H9 (cell line): ENCODE measurements at places on chromosomes 6 and 20. TPM values are rescaled to one million over a fixed set of nuclear protein-coding genes. Genes with fewer than 3 reads are reported as not detected.

NRSN1 gene
- total RNA-seq: not detected in 2 replicates

IPCEF1 gene
- 0.48 and 0.77 TPM in 2 replicates for total RNA-seq

ABHD16A gene
- total RNA-seq: 32.9 and 34.4 TPM in 2 replicates

PACSIN1 gene
- total RNA-seq: 7.0 and 7.6 TPM in 2 replicates

PTCHD4 gene
- 0.96 and 0.97 TPM in 2 replicates for total RNA-seq

SLCO4A1 gene
- total RNA-seq: 8.4 and 9.4 TPM in 2 replicates

OR2H1 gene
- not detected in 2 replicates for total RNA-seq

HSPA12B gene
- total RNA-seq: 2.7 and 2.9 TPM in 2 replicates

LTA gene
- not detected in 2 replicates for total RNA-seq

COL21A1 gene
- 1.4 and 1.8 TPM in 2 replicates for total RNA-seq

CST4 gene
- total RNA-seq: not detected in 2 replicates

UBD gene
- total RNA-seq: not detected in 2 replicates

OLIG3 gene
- total RNA-seq: 0.22 and 0.42 TPM in 2 replicates

SUMO4 gene
- total RNA-seq: 0.77 and 1.5 TPM in 2 replicates

MPIG6B gene
- total RNA-seq: not detected in 2 replicates

GRCh38 chr6:44499609-44500008 lies 112.1 kb downstream of the CDC5L start:
- no peak overlapping the region for H3K4me3 ChIP-seq
- no peaks in the 10 kb centered on the region; the same call in 2 of the 3 replicates for H3K36me3 ChIP-seq
- no peak overlapping the region for H3K27ac ChIP-seq

DNA sequence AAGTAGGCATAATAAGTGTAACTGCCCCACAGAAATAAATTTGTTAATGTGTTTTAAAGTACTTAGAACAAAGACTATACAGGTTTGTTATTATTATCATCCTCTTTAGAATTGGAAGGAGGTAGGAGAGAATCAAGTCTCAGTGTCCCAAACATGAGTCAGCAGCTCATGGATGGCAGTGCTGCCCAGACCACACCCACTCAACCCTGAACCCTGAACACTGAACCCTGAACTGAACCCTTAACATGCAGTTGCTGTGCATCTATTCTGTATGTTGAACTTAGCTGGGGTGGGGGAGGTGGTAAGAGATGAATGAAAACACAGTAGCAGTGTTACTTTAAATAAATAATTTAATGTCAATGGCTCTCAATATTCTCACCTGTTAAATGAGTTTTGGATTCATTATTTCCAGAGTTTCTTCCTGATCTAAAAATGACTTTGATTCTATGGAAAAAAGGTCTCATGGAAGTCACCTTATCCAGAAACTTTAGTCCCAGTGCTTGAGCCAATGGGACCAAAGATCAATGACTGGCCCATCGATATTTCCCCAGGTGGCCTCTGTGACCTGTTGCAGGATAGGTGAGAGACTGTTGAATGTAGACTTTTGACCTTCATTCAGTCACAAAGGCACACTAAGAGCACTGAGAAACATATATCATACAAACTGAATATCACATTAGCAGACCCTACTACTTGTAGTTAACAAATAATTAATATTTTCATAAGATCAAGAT lies 3.1 kb upstream of the ANKRD66 start:
- H3K27me3 ChIP-seq: no peaks in the 10 kb centered on the region
- no peak overlapping the region for H3K4me3 ChIP-seq
- H3K4me1 ChIP-seq: peaks cover 3% of the 10 kb centered on the region
- H3K36me3 ChIP-seq: no peaks in the 10 kb centered on the region
- no peak overlapping the region for H3K27ac ChIP-seq

DNA sequence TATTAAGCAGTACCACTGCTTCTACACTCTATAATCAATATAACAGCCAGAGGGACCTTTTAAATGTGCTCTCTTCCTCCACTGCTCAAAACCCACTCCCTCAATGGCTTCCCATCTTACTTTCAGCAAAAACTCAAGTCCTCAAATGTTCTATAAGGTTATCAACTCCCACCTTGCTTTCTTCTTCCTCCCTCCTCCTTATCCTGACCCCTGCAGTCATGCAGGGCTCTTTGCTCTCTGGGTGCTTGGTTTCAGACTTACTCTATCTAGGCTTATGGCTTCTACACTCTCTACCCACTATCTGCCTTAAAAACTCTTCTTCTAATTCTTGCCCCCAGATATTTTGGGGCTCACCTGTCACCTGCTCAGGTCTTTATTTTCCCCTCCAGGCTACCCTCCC lies 5.3 kb downstream of the ARHGAP18 start:
- H3K27me3 ChIP-seq: no peaks in the 10 kb centered on the region
- no peak overlapping the region for H3K27ac ChIP-seq
- H3K36me3 ChIP-seq: no peaks in the 10 kb centered on the region; the same call in 2 of the 3 replicates
- no peaks in the 10 kb centered on the region for H3K4me1 ChIP-seq
- no peak for DNase-seq
- no peak overlapping the region for H3K4me3 ChIP-seq

DNA sequence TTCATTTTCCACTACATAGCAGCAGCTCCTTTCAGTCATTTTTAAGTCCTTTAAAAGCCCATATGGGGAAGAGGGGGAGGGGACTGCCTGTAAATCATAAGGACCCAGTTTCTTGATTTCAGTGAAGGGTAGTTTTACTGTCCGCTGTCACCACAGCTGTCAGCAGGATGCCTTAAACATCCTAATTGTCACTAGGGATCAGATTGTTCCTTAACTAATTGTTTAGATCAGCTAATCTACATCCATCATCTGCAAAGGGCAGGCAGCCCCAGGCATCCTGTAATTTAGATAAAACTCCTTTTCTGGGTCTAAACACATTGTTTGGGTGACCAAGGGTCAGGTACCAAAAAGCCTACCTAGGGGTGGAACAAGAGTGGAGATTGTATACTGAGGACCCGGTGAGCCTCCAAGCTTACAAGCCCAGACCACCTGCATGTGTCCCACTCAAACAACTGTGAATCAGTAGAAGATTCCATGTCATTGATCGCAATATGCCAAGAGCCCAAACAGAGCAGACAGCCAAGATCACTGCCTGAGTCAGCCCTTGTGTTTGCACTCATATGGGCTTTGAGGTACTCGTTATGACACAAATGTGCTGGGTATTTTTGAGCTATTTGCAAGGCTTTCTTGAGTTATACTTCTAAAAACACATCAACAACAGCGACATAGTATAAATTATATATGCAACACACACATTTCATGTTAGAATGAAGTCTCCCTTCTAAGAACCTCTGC lies 198.7 kb upstream of the CEP162 start:
- H3K27me3 ChIP-seq: no peaks in the 10 kb centered on the region
- peaks cover 4% of the 10 kb centered on the region for H3K4me1 ChIP-seq
- no peak overlapping the region for H3K27ac ChIP-seq
- no peak for DNase-seq

- H3K27me3 ChIP-seq: no peaks in the 10 kb centered on the region
- H3K4me3 ChIP-seq: no peak overlapping the region
- H3K36me3 ChIP-seq: no peaks in the 10 kb centered on the region; the same call in 2 of the 3 replicates
- H3K27ac ChIP-seq: no peak overlapping the region
- no peak for DNase-seq
- H3K4me1 ChIP-seq: no peaks in the 10 kb centered on the region
These were observed 56.1 kb upstream of the FOXQ1 start for GRCh38 chr6:1255636-1256365.

- H3K4me3 ChIP-seq: no peak overlapping the region
- H3K4me1 ChIP-seq: peaks cover 7% of the 10 kb centered on the region; the same call in 1 of the 2 replicates
- H3K27ac ChIP-seq: no peak overlapping the region
- no peak for DNase-seq
- H3K36me3 ChIP-seq: peaks cover 6% of the 10 kb centered on the region; the same call in 1 of the 2 replicates
These were observed 221.1 kb downstream of the EYA2 start for GRCh38 chr20:47115694-47116093.

GRCh38 chr6:169710009-169710408 lies 8.1 kb downstream of the C6orf120 start:
- no peak for DNase-seq
- no peak overlapping the region for H3K27ac ChIP-seq
- no peaks in the 10 kb centered on the region for H3K4me1 ChIP-seq
- H3K27me3 ChIP-seq: no peaks in the 10 kb centered on the region
- H3K36me3 ChIP-seq: peaks cover 65% of the 10 kb centered on the region

DNA sequence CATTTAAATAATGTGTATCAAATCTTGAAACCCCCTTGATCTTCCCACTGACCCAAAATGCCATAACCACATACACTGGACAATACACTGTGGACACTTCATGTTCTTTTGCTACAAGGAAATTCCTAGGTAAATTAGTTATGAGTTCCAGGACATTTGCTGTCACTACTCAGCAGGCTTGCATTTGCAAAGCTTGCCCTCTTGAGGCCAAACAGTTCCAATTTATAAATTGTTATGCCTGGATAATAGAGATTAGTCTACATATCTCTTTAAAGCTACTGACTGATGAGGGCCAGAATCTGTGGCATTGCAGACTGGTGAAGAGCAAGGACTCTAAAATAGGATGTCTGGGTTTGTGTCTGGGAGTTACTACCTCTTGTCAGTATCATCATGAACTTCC lies 17.4 kb upstream of the RAB32 start:
- no peak overlapping the region for H3K27ac ChIP-seq
- H3K27me3 ChIP-seq: no peaks in the 10 kb centered on the region
- H3K4me3 ChIP-seq: no peak overlapping the region
- DNase-seq: no peak

DNA sequence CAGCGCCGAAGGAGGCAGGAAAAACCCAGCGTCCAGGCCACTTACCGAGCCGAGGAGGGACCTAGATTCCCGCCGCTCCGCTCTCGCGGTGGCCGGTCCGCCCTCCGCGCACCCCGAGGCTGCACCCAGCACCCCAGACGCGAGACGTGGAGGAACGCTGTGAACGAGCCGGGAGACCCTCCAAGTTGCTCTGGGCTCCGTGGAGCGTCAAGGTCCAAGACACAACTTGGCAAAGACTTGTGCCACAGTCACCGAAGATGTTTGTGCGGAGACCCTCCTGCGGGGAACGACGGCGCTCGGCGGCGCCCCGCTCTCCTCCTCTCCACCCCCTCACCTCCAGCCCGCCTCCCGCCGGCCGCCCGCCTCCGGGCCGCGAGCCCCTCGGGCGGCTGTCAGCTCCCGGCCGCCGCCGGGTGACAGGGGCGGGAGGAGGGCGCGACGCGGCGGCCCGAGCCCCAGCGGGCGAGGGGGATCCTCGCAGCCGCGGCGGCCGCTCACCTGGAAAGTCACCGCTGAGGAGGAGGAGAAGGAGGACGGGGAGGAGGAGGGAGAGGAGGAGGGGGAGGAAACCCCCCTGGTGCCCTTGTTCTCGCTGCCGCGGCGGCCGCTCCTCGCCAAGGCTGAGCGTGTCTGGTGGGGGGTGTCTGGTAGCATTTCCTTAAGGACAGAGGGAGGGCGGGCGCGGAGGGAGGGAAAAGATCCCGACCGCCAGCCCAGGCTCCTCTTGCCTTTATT lies 637 bp upstream of the HIVEP2 start:
- peak overlapping the region; percentile 92 for H3K4me3 ChIP-seq
- H3K4me1 ChIP-seq: no peaks in the 10 kb centered on the region; the same call in 1 of the 2 replicates
- no peak overlapping the region for H3K27ac ChIP-seq
- H3K27me3 ChIP-seq: no peaks in the 10 kb centered on the region

DNA sequence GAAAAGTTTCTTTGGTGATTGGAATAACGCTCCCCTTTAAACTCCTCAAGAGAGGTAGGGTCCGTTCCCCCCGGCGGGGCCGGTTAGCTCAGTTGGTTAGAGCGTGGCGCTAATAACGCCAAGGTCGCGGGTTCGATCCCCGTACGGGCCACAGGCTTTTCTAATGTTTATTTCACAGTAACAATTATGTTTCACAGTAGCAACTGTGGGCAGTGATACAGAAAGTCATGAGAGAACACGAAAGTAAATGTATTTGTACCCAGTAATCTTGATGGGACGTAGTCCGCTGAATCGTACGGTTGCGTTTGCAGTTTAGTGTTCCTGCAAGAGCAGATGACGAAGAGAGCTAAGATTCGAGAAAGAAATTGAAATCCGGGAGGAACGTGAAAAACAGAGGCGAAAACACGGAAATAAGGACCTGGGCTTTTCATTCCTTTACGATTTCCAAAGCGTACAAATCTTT lies 505.5 kb downstream of the PRIM2 start:
- peak overlapping the region; percentile 73 for H3K4me3 ChIP-seq
- DNase-seq: peak; percentile 59
- H3K27me3 ChIP-seq: no peaks in the 10 kb centered on the region
- H3K27ac ChIP-seq: no peak overlapping the region
- no peaks in the 10 kb centered on the region for H3K4me1 ChIP-seq

GRCh38 chr6:105926318-105926717 lies 159.8 kb upstream of the PRDM1 start:
- H3K4me3 ChIP-seq: no peak overlapping the region
- H3K27ac ChIP-seq: no peak overlapping the region
- DNase-seq: no peak
- H3K27me3 ChIP-seq: no peaks in the 10 kb centered on the region

- H3K36me3 ChIP-seq: no peaks in the 10 kb centered on the region
- DNase-seq: peak; percentile 51
- no peaks in the 10 kb centered on the region for H3K27me3 ChIP-seq
- peaks cover 5% of the 10 kb centered on the region; the same call in 1 of the 2 replicates for H3K4me1 ChIP-seq
These were observed 31.1 kb downstream of the LRFN2 start for GRCh38 chr6:40556023-40556422.

DNA sequence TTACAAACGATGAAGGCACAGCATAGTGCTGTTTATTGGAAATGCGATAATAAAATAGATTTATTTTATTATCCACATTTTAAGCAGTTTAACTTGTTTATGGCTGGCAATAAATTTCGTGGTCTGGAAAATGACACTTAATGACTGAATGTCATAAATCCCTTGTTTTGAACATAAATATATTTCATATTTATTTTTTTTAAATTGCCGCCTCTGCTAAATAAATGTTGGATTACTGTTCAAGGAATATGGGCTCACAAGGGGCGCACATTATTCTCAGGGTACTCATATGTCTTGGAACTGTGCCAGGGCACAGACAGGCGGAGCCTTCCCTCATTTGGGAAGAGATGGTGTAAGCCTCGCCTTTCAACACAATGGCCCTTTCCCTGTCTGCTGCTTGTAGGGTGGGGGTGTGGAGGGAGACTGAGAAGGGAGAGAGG lies 134.3 kb downstream of the PXDC1 start:
- H3K27me3 ChIP-seq: no peaks in the 10 kb centered on the region
- no peak overlapping the region for H3K27ac ChIP-seq
- H3K36me3 ChIP-seq: no peaks in the 10 kb centered on the region
- H3K4me1 ChIP-seq: peaks cover 4% of the 10 kb centered on the region; the same call in 1 of the 2 replicates

DNA sequence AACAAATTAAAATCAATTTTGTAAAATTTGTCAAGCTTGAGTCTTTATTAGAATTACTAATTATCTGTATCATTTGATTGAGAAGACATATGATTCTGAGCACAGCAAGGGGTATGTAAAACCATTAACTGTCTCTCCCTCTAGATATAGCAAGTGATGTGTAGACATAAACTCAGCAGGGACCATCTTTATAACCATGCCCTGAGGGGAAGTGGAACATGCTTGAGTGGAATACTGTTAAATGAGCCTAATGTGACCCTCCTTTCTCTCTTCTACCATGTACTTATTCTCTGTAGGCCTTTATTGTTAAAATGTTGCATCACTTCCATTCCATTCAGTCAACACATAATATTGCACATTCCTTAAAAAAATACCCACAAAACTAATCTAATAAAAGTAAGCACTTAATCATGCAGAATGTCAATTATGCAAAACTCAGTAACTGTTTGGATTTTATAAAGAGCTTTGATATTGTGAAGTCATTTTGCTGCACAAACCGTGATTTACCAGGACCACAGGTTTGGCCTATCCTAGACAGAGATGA lies 896.6 kb upstream of the MANEA start:
- no peaks in the 10 kb centered on the region for H3K4me1 ChIP-seq
- no peak for DNase-seq
- no peak overlapping the region for H3K27ac ChIP-seq
- H3K36me3 ChIP-seq: no peaks in the 10 kb centered on the region
- H3K4me3 ChIP-seq: no peak overlapping the region

- no peaks in the 10 kb centered on the region for H3K36me3 ChIP-seq
- no peaks in the 10 kb centered on the region for H3K27me3 ChIP-seq
- no peak for DNase-seq
- no peak overlapping the region for H3K27ac ChIP-seq
- H3K4me1 ChIP-seq: no peaks in the 10 kb centered on the region; the same call in 1 of the 2 replicates
These were observed 136.5 kb downstream of the CDKAL1 start for GRCh38 chr6:20670750-20671149.
